WTC11 (cell line): ENCODE measurements at places on chromosomes 5 and 9.

DNA sequence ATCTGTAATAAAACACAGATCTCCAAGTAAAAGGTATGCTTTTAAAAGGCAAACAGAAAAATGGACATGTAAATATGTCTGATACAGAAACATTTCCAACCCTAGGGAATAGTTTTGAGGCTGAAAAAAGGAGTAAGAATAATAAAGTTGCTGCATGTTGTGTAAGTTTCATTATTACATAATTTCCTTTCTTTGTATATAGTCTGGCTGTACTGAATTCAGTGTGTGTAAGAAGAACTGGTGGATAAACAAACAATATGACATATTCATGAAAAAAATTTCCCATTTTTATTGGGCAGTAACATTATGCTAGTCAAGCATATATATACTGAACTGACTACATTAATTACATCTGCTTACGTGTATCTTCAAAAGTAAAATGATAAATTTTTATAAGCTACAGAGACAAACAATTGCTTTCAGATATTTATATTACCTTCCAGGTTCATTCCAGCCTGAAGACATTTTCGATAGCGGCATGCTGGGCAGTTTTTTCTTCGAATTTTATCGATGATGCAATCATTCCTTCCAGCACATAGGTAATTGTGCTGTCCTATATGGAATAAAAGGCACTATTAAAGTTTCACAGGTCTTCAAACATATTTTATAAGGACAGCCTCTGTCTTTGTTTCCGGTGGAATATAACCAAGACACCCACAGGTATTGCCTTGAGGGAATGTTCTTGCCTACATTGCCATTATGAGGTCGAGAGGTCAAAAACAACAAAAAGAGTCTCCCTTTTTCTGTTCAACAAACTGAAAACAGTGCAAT lies 93.6 kb downstream of the NR3C1 start:
- DNase-seq: no peak

DNA sequence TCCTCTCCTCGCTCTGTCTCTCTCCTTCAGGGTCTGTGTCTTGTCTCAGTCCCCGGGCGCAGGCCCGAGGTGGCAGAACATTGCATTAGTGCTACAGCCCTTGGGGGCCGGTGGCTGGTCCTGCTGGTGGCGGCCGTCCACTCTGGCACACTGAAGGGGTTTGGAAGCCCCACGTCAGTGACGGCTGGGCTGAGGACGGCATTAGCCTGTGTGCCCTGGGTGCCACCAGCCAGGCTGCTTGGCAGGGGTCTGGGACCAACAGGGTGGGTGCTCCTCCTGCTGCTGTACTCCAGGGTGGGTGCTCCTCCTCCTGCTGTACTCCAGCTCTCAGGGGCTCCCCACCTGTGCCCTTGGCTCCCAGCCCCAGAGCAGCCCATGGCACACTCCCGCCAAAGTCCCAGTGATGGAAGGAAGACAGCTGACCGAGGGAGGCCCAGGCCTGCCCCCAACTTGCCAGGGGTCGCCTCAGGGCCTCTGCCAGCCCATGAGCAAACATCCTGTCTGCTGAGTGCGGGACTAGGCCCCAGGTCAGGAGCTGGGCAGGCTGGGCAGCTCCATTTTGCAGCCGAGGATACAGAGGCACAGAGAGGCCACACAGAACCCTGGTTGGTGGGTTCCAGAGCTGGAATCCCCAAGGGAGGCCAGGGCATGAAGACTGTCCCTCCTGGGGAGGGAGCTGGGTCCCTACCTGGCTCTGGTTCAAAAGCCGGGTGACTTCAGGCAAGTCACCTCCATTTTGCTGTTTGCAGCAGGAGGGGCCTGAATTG lies 27.3 kb downstream of the SARDH start:
- DNase-seq: peak; percentile 9

DNA sequence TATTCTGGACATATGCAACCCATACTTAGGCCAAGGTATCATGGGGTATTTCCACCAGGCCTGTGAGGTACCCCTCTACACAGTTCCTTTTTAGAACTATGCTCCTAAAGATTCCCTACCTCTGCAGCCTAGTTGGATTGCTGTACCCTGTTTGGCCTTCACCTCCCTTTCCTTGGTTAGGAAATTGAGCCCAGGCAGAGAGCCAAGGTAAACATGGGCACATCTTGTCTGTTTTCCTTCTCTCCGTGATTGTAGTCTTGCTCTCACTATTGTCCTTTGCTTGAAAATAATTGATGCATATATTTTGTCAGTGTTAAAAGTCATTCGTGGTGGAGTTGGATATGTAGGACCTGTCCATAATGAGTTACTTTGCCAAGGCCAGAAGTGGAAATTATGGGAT lies 26.7 kb downstream of the BDP1 start:
- DNase-seq: no peak

DNA sequence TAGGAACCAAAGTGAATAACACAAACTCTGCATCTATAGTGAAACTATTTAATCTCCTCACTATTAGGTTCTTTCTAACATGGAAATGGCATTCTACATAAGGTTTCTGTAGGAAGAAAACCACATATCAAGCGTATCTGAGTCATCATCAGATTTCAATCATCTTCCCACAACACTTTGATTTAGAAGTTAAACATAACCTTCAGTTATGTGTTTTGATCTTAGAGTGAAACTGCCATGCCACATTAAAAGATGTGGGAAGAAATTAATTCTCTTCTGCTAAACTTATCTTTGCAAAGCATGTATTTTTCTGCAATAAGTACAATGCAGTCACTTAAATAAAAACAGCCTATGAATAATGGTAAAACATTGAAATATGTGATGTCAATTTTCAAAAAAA lies 55.0 kb downstream of the MEF2C start:
- no peak for DNase-seq

GRCh38 chr5:61289241-61289640 lies 42.8 kb upstream of the ZSWIM6 start:
- DNase-seq: no peak

DNA sequence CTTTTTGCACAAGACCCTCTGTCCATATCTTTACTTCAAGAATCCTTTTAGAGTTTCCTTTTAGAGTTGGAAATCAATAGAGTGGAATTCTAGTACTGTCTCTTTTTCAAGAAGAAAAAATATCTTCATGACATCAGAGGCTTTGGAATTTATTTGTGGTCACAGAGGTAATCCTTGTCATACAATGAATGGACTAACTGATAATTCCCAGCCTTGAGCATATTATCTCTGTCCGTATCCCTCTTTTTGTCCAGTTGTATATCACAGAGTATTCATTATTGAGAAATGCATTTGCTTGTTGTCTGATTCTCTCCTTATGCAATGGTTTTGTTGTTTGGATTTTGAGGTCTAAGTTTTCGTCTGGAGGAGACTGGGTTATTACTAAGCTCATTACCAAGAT lies 82.0 kb upstream of the HAPLN1 start:
- DNase-seq: no peak

GRCh38 chr5:158910782-158911692 lies 188.7 kb downstream of the EBF1 start:
- DNase-seq: no peak

DNA sequence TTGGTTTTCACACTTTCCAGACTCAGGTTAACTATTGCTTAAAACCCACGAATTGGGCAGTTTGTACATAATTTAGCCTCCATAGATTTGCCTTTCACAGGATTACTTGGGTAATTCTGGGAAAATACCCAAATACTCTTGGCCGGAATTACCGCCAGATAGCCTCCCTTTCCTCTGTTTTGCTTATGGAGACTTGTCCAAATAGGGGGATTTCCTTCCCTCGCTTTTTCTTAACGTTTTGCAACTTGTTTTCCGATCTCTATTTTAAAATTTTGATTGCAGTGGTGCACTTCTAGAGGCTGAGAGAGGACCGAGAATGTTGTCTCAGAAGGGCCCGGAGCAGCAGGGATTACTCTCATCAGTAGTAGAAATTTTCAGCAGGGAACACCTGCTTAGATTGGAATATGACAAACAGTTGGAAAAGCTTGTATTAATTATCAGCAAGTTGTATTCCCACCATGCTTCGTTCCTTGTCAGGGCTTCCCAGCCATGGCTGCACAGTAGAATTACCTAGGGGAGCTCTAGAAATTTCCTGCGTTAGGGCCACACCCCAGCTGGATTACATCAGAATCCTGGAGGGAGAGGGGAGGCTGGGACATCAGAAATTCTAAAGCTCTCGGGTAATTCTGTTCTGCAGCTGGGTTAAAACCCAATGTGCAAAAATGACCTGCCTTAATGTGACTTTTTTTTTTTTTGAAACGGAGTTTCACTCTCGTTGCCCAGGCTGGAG lies 329.1 kb downstream of the SH3GL2 start:
- no peak for DNase-seq

- no peak for DNase-seq
Observed at GRCh38 chr5:421287-421880, 21.6 kb upstream of the EXOC3 start.

- DNase-seq: peak; percentile 6
Observed at GRCh38 chr9:93093877-93094657, 1.9 kb upstream of the CARD19 start.
